Astrocyte (in vitro differentiated cells and primary cell): ENCODE measurements at places on chromosomes 2 and 18. TPM values are rescaled to one million over a fixed set of nuclear protein-coding genes. Genes with fewer than 3 reads are reported as not detected.

The FSHR gene
- 0.30 and 0.38 TPM in 2 replicates for total RNA-seq

GRCh38 chr2:127384529-127384928 lies 3.2 kb downstream of the MAP3K2 start:
- no peaks in the 10 kb centered on the region for H3K36me3 ChIP-seq
- H3K27ac ChIP-seq = no peak overlapping the region
- no peak for DNase-seq
- no peak overlapping the region for H3K4me3 ChIP-seq
- H3K4me1 ChIP-seq = peaks cover 18% of the 10 kb centered on the region
- no peaks in the 10 kb centered on the region for H3K27me3 ChIP-seq

GRCh38 chr2:238203973-238204683 lies 633 bp upstream of the ILKAP start:
- H3K4me3 ChIP-seq = peak overlapping the region; percentile 55
- DNase-seq = no peak
- no peaks in the 10 kb centered on the region for H3K27me3 ChIP-seq
- H3K27ac ChIP-seq = peak overlapping the region; percentile 67
- no peaks in the 10 kb centered on the region for H3K36me3 ChIP-seq

- no peak overlapping the region for H3K4me3 ChIP-seq
- peaks cover 7% of the 10 kb centered on the region for H3K4me1 ChIP-seq
- no peak for DNase-seq
- no peaks in the 10 kb centered on the region for H3K36me3 ChIP-seq
- H3K27ac ChIP-seq = no peak overlapping the region
These were observed 210.9 kb upstream of the FOSL2 start for GRCh38 chr2:28181801-28182200.

DNA sequence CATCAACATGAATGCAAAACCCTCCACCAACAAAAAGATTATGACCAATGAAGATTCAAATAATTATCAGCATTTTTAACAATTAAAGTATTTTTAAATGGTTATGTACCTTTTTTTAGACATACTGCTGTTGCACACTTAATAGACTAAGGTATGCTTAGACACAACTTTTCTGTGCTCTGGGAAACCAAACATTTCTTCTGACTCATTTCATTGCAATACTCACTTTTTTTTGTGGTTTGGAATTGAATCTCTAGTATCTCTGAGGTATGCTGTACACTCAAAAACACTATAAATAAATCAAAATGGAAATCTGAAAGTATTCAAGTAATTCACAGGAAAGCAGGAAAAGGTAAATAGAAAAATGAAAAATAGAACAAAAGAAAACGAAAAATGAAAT lies 247.9 kb upstream of the POU3F3 start:
- H3K4me1 ChIP-seq = no peaks in the 10 kb centered on the region
- no peak overlapping the region for H3K4me3 ChIP-seq
- DNase-seq = peak; percentile 75
- no peaks in the 10 kb centered on the region for H3K36me3 ChIP-seq

GRCh38 chr2:152910970-152911369 lies 192.6 kb downstream of the ARL6IP6 start:
- no peak overlapping the region for H3K4me3 ChIP-seq
- no peak overlapping the region for H3K27ac ChIP-seq
- H3K4me1 ChIP-seq = no peaks in the 10 kb centered on the region
- no peaks in the 10 kb centered on the region for H3K36me3 ChIP-seq
- H3K27me3 ChIP-seq = no peaks in the 10 kb centered on the region
- DNase-seq = no peak

GRCh38 chr2:108288534-108289106 lies at the start of gene SULT1C2:
SULT1C2 (plus strand) TSS chr2:108288895; CDS start chr2:108293668, 4,773 bp downstream.
- H3K4me3 ChIP-seq = no peak within 1 kb of the TSS
- H3K36me3 ChIP-seq = no peaks in the 10 kb centered on the region
- H3K4me1 ChIP-seq = no peaks in the 10 kb centered on the region
- no peaks in the 10 kb centered on the region for H3K27me3 ChIP-seq
- no peak within 1 kb of the TSS for H3K27ac ChIP-seq

DNA sequence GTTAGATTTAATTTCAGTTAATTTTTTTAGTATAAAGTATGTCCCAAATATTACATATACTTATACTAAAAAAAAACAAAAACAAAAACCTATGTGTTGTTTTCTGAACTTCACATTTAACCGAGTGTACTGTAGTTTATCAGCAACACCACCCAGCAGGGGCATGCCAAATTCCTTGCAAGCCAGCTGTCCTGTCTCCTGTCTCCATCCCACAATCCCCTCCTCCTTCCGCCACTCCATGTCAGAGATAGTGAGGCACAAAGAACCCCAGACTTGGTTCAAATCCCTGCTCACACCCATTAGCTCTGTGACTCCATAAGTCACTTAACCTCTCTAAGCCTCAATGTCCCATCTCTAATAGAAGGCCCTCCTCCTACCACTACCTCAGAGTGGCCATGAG lies 9.4 kb downstream of the CHST10 start:
- no peaks in the 10 kb centered on the region for H3K36me3 ChIP-seq
- no peak overlapping the region for H3K27ac ChIP-seq
- H3K4me1 ChIP-seq = no peaks in the 10 kb centered on the region
- no peak overlapping the region for H3K4me3 ChIP-seq
- no peak for DNase-seq
- no peaks in the 10 kb centered on the region for H3K27me3 ChIP-seq

DNA sequence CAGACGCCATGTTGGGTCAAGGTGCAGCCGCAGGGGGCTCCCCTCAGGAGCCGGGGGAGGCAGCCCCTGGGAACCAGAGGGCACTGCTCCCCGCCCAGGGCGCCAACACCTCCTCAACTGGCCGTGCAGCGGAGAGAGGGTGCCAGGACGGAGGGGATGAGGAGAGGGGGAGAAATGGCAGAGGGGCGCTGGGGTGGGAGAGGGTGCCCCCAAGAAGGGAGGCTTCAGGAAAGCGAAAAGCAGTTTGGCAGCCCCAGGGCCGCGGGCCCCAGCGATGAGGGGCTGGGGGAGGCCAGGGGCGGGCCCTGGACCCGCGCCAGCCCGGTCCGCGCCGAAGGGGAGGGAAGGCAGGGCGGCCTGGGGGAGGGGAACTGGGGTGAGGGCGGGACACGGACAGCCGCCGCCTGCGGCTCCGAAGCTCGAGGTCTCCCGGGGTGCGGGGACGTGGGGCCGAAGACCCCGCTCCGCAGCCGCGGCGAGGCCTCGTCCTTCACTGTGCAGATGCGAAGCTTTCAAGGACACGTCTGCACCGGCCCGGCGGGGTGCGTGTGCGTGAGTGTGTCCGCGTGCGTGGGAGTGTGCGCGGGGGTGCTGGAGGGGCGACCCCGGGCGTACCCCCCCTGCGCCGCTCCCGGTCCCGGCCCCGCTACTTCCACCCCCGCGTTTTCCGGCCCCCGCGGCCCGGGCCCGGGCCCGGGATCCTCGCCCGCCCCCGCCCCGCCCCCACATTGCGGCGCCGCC lies 1.4 kb downstream of the DNMT3A start:
- no peaks in the 10 kb centered on the region for H3K36me3 ChIP-seq
- H3K4me3 ChIP-seq = peak overlapping the region; percentile 60
- H3K27me3 ChIP-seq = no peaks in the 10 kb centered on the region
- H3K4me1 ChIP-seq = peaks cover 3% of the 10 kb centered on the region

DNA sequence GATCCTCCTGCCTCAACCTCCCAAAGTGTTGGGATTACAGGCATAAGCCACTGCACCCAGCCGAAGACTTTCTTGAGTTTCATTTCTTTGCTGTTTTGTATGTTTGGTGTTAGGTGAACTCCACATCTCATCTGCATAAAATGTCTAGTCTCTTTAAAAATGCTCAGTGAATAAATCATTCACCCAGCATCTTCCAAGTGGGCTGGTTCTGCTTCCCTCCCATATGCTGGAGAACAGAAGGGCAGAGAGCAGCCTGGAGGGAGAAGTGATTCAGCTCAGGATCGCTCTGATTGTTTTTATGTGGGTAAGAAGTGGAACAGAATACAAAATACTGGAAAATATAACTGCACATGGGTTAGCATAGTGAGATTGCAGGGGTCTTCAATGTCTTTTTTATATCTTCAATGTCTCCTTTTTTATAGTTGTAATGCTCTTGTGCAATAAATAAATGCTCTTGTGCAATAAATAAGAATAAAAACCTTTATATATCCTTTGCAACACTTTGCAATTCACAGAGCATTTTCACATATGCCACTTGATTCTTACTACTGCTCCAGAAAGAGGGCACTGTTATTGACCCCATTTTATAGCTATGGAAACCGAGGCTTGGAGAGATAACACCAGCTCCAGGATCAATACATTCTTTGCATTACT lies 253.0 kb upstream of the NCKAP5 start:
- no peaks in the 10 kb centered on the region for H3K27me3 ChIP-seq
- DNase-seq = peak; percentile 86
- H3K4me3 ChIP-seq = no peak overlapping the region
- H3K36me3 ChIP-seq = no peaks in the 10 kb centered on the region

- H3K4me1 ChIP-seq = peaks cover 30% of the 10 kb centered on the region
- DNase-seq = no peak
These were observed 6.4 kb downstream of the FN1 start for GRCh38 chr2:215429424-215429823.

DNA sequence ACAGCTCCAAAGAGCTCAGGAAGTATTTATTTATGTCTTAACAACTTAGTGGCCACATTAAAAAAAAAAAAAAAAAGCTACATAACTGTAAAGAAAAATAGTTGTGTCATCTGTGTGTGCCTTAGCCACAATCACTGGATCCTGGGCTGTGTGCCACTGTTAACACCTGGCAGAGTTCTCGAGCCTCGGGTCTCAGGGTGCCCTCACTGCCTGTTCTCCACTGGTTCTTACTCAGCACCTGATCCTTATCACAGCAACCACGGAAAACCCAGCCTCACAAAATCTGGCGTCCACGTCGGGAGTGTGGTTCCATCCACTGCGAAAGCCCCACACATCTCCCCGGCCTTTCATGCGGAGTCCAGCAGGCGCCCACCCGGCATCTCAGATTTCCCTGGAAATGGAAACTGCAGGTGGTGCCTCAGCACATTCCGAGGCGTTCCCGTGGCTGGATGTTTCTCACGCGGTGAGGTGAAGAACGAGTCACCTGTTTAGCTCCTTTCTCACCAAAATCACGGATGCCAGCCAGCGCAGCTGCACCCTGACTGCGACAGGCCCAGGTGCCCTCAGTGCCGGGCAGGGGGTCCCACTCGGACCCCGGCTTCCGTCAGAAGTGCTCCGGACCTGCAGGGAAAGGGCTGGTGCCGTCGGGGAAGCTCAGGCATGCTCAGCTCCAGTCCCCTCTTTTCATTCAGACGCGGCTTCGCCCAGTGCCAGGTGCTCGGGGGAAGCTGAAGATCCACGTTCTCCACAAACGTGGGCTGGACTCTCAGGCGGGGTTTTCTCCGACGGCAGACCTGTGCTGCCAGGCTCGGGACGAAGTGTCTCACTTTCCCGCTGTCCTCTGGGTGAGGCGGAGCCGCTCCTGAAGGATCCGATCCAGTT lies 198.7 kb upstream of the SALL3 start:
- no peaks in the 10 kb centered on the region for H3K4me1 ChIP-seq
- no peak for DNase-seq
- H3K27ac ChIP-seq = no peak overlapping the region
- H3K36me3 ChIP-seq = no peaks in the 10 kb centered on the region

DNA sequence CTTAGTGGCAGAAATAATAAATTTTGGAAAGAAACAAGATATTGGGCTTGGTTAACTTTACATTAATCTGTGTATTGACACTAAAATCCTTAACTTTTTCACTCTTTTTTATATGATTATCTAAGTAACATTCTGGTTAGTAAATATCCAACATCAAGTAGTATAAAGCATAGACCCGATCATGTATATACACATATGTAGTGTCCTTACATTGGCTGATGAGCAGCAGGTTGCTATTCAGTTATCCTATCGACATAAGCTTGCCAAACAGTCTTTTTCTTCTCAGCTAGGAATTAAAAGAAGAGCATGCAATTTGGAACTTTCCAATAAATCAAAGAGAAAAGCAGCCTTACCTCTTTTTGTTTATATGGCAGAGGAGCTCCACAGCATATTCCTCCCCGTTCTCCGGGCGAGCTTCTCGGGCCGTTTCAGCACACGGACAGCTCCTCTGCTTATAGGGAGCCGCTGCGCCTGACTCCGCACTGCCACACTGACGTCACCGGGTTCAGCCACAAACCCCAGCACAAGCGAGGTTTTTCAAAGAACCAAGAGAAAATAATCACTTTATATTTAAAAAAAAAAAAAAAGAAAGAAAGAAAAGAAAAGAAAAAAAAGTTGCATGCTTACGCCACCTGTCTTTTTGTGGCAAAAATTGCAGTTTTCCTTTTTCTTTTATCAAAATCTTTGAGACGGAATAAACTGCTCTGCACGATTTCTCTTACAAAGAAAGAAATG lies at the start of gene SCG2:
SCG2 (minus strand) TSS at position 430 of the 735 bp plus-strand sequence. CDS start 3,079 bp downstream, outside the sequence.
- DNase-seq = peak; percentile 89
- no peaks in the 10 kb centered on the region for H3K27me3 ChIP-seq
- H3K36me3 ChIP-seq = no peaks in the 10 kb centered on the region
- H3K27ac ChIP-seq = no peak within 1 kb of the TSS
